Activated T-helper 1 cell treated with anti-CD3 and anti-CD28 coated beads, Interleukin-12 subunit alpha, Interleukin-12 subunit beta, Interleukin-2, Interleukin-4 antibody, amounts not matched to agents 30 ng/mL and 10 ng/mL and 1 ng/mL, durations not matched to agents 14 hours and 24 hours and 36 hours (primary cell): ENCODE measurements at places on chromosomes 2 and 18.

DNA sequence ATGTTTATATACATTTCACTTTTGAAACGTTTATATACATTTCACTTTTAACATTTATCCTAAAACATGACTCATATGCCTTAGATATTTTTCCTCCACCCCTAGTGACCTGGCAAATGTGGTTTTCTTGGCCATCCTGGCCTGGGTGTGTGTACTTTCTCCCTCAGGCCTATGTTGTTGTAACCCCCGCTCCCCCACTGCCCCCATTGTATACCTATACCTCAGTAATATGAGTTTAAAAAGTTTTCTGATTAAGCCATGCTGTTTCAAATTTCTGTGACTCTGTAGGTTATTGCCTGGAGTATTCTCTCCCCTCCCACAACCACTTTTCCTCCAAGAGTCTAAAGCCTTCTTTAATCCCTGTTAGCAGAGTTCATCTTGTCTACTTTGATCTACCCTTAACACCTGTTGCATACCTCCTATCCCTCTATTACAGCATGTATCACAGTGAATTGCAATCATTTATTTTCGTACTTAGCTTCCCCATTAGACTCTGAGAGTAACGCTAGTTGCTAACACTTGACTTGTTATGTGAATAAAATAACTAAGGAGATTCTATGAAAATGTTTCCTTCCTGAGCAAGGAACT, 67.9 kb downstream of the LCLAT1 start:
- DNase-seq: no peak

DNA sequence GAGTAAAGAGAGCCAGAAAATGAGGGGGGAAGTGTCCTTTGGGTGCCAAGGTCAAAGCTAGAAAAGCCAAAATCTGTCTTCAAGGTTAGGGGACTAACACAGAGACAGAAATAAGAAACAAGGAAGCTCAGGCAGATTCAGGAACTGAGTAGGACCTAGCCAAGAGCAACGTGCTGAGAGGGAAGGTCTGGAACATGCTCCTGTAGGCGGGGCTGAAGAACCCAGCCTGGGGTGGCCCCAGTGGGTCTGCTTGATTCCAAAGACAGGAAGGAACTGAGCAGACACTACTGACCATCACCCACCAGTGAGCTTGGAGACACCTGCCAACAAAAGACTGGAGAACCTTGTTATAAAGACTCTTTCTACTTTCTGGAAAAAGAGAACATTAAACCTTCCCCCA, 105.1 kb downstream of the SP3 start:
- DNase-seq: no peak

DNA sequence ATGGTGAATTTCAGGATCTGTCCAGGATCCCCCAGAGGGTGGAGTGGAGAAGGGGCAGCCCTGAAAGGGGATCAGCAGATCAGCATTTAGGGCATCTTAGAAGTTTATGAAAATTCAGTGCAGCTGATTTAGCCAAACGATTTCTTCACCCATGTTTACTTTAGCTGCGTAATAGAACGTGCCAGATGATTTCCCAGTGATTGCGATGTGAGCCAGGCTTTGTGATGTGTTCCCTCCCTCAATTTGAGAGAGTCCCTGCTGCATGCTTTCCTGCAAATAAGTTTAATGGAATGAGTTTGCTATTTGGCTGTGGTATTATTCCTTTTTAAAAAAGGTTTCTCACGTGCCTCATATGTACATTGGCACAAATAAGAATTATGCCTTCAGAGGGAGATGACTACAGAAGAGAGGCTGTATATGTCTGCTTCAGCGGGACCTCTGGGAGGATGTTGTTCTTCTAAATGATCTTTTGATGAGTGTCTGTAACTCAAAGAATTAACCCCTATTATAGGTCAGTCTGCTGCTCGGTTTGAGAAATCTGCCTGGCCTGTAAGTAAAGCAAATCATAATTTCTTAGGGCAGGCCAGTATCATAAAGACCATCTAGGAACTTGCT, 111.9 kb downstream of the MRO start:
- DNase-seq: no peak

- no peak for DNase-seq
Measured at GRCh38 chr2:85106489-85107180, 26.6 kb upstream of the TCF7L1 start.

DNA sequence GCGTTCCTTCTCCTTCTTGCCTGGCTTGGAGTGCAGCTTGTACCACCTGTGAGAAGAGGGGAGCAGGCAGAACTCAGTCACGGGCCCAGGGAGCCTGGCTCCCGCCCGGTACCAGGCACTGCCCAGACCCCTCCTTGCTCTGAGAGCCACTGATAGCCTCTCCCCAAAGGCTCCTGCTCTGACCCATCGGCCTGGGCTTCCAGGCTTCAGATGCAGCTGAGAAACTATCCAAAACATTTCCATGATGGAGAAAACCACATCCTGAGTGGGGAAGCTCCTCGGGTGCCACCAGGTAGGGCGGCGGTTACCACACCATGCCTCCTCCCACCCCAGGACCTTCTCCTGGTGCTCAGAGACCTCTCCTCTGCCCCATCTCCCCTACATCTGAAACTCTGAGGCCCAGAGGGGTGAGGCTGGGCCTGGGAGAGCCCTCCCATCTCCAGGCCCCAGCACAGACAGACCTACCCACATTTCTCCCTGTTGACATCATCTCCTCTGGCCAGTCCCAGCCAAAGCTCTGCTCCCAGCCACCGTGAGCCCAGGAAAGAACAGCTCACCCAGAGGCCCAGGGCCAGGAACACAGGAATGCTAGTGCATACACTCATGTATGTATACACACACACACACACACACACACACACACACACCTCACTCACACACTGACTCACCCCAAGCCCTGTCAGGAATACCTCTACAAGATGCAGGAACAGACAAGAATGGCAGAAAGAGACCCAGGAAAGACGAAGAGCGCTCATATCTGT, 17.9 kb upstream of the SFXN5 start:
- DNase-seq: no peak

DNA sequence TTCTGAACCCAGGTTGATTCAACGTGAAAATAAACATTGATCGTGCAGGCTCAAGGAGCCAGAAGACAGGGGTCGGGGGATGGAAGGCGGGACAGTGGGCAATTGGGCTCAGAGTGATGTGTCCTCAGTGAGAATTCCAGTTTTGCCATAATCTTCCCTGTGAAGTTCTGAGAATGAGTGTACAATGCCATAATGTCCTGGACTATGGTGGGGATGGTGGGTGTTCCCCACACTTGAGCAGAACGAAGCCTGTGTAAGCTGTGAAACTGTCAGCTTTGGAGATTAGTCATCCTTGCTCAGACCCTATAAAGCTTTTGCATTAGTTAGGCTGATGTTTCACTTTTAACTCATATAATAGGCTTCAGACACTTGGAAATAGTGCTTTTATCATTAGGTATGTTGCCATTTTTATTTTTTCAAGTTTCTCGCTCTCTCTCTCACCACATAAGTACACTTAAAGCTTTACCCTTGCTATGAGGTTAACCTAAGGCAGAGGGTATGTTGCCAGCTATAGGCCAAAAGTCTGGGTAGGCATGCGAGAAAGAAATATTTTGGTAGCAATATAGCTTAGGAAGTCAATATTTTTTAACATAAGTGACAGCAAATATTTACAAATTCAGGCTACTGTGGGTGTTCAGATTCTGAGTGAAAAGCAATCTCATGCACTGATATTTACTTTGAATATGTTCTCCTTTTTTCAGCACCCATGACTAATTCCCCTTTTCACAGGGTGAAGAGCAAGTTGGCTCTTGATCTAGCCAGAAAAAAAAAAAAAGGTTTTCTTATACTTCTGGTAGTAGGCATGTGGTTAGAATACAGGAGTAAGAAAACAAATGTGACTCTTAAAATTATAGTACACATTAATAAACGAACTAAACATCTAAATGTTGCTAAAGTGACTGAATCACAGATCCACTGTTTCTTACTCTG, 47.2 kb downstream of the CDC42EP3 start:
- no peak for DNase-seq

GRCh38 chr2:189659734-189660133, 1.5 kb upstream of the ASNSD1 start:
- no peak for DNase-seq

DNA sequence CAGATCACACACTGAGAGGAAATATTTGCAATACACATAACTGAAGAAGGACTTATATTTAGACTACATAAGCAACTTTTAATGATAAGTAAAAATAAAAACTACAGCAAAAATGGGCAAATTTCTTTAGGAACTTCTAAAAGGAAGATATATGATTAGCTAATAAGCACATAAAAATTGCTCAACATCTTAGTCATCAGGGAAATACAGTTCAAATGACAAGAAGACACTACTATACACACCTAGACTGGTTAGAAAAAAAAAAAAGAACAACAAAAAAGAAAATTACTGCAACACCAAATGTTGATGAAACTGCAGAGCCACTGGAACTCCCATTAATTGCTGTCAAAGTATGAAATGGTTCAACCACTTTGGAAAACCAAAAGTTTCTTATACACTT, 1247.5 kb upstream of the ACVR2A start:
- DNase-seq: no peak

GRCh38 chr2:232013701-232014353, 52.3 kb downstream of the DIS3L2 start:
- no peak for DNase-seq

GRCh38 chr18:58476516-58477256, 152.2 kb downstream of the ALPK2 start:
- no peak for DNase-seq

- DNase-seq: no peak
Measured at GRCh38 chr2:226544596-226545210, 254.9 kb downstream of the IRS1 start.
